ENCODE measurements at places on chromosomes 12 and 14. TPM values are rescaled to one million over a fixed set of nuclear protein-coding genes. Genes with fewer than 3 reads are reported as not detected.

DNA sequence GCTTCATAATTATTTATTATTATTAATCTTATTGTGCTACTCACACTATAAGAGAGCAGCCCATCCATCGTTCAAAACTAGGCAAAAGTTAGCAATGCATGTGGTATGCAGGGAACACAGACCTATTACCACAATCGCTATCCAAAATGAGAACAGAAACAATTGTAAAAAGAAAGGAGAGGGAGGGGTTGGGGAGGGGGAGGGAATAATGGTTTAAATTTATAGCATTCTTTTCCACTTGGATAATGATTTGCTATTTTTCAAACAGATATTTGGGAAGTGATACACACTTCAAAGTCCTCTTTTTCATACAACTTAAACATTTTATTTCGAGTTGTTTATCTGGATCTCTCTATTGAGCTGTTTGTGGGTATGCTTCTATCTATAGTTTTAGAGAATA lies 248.6 kb upstream of the SOX5 start:
- H3K27me3 ChIP-seq: no peaks in the 10 kb centered on the region
- H3K36me3 ChIP-seq: no peaks in the 10 kb centered on the region
- H3K4me1 ChIP-seq: no peaks in the 10 kb centered on the region
- H3K4me3 ChIP-seq: no peak overlapping the region
- no peak overlapping the region for H3K27ac ChIP-seq
- no peak for DNase-seq

DNA sequence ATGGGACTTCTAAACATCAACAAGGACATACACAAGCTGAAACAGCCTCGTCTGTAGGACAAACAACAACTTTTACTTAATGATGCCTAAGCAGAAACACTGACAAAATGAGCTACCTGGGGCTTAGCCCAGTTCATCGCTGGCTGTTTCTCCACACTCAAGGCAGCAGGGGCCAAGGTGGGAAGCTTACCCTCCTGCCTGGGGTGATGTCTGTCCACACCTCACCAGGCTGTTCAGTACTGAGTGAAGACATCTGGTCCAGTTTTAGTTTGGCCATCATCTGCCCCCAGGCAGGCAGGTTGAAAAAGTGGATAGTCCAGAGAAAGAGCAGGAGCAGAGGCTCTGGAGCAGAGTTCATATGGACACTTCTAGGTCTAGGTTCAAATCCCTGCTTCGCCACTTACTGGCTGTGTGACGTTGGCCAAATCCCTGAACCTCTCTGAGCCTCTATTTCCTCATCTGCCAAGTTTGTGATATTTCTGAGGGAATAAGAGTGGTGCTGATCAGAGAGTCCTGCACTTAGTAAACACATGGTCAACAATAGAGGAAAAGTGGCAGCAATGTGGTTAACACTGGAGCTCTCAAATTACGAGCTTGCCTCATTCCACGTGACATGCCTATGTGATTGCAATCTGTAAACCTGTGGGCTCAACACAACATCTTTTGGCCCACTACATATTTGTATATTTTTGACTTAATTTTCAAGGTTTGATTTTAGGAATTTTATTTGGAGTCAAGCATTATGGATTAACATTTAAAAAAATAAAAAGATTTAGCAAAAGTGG lies 720.1 kb upstream of the TMEM132C start:
- no peak overlapping the region for H3K27ac ChIP-seq
- H3K36me3 ChIP-seq: no peaks in the 10 kb centered on the region

- no peak overlapping the region for H3K27ac ChIP-seq
- H3K4me3 ChIP-seq: no peak overlapping the region
- no peaks in the 10 kb centered on the region for H3K4me1 ChIP-seq
- no peaks in the 10 kb centered on the region for H3K27me3 ChIP-seq
These were observed 10.9 kb upstream of the TFCP2 start for GRCh38 chr12:51183816-51184215.

- H3K36me3 ChIP-seq: no peaks in the 10 kb centered on the region
- H3K4me1 ChIP-seq: no peaks in the 10 kb centered on the region
- H3K27me3 ChIP-seq: no peaks in the 10 kb centered on the region
These were observed 33.0 kb upstream of the CCDC63 start for GRCh38 chr12:110813756-110814155.

- DNase-seq: no peak
- no peaks in the 10 kb centered on the region for H3K4me1 ChIP-seq
- no peaks in the 10 kb centered on the region for H3K27me3 ChIP-seq
- no peak overlapping the region for H3K4me3 ChIP-seq
- H3K36me3 ChIP-seq: no peaks in the 10 kb centered on the region
These were observed 42.1 kb downstream of the B4GALNT3 start for GRCh38 chr12:501722-502447.

GRCh38 chr14:92459030-92459949 lies 54.3 kb upstream of the RIN3 start:
- H3K36me3 ChIP-seq: no peaks in the 10 kb centered on the region
- peaks cover 27% of the 10 kb centered on the region for H3K4me1 ChIP-seq
- no peak for DNase-seq
- H3K27me3 ChIP-seq: no peaks in the 10 kb centered on the region

The PRKAG1 gene
- 46.5 TPM for total RNA-seq
